ENCODE measurements at places on chromosomes 3 and 15. TPM values are rescaled to one million over a fixed set of nuclear protein-coding genes. Genes with fewer than 3 reads are reported as not detected.

TEX9 gene
- total RNA-seq = 35.2 TPM

CALML4 gene
- total RNA-seq = 17.4 TPM

MESP2 gene
- 0.47 TPM for total RNA-seq

FEZF2 gene
- not detected for total RNA-seq

CLSTN2 gene
- total RNA-seq = 12.0 TPM

TSPAN3 gene
- 245 TPM for total RNA-seq

VWA5B2 gene
- total RNA-seq = 0.25 TPM

PLA2G4D gene
- not detected for total RNA-seq

DNA sequence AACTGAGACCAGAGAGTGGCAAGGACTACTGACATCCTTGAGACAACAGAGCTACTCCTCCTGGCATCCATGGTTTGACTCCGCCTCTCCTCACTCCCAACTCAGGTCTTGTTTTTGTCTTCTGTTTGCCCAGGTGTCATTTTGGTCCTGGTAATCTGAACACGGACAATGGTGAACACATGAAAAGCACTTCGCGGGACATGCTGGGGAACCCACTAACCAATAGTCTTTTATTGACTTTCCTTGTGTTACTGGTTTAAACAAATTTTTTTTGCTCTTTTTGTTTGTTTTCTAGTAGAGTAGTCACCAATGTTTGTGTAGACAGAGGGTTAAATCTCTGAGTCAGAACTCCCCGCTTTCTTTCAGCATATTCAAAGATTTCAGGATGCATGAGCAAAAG lies 38.4 kb downstream of the LARP6 start:
- DNase-seq = no peak

GRCh38 chr15:31934821-31935220 lies 95.5 kb upstream of the CHRNA7 start:
- no peak for DNase-seq

DNA sequence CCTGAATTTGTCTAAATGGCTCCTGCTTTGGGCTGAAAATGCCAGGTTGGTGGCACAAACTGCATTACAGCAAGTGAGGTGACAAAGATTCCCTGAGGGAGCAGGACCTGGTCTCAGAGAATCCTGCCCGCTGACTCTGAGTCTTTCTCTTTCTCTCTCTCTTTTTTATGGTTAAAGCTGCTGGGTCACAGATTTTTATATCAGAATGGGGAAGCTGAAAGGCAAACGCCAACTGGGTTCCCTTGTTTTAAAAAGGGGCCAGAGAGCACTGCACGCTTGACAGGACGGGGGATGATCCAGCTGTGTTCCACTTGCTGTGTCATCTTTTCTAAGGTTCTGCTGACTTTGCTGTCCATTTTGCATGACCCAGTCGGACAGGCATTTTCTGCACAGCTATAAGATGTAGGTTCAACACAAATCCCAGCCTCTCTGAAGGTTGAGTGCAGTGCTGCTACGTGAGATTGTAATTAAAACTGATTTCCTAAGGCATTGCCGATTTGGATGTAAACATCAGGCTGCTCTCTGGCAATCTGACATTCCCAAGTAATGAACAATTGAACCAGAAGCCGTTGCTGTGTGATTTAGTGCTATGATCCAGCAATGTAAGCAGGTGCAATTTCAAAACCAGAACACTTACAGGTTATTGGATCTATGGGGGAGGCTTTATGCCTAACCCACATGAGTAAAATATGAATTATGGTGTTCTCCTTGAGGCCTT lies 25.8 kb downstream of the ARHGEF3 start:
- no peak for DNase-seq

DNA sequence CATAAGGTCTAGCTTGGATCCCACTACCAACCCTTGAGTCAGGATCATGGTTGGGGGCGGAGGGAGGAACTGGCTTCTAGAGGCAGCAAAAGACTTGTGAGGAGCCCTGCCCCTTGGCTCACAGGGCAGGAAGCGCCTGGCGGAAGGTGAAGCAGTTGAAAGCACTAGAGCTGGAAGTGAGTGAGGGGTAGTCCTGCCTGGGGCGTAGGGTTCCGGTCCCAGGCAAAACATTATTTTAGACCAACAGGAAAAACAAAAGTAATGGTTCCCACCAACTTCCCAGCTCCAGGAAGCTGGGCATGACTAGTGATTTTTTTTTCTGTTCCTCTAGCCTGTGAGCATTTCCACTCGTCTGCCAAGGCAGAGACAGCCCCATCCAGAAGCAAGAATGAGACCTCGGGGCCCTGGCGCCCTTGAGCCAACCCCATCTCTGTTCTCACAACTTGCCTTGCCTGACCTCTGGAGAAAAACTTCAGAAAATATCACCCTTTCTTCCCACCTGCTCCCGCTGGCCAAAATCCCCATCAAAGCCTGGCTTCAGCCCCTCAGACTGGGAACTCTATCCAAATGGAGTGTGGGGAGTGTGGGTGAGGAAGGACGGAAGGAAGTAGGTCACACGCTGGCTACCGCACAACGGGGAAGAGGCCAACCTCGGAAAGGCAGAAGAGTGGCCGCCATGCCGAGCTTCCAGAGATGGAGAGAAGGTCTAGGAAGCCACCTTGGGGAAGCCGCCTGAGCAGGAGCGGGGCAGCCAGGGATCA lies 57.5 kb downstream of the RBPMS2 start:
- DNase-seq = no peak

DNA sequence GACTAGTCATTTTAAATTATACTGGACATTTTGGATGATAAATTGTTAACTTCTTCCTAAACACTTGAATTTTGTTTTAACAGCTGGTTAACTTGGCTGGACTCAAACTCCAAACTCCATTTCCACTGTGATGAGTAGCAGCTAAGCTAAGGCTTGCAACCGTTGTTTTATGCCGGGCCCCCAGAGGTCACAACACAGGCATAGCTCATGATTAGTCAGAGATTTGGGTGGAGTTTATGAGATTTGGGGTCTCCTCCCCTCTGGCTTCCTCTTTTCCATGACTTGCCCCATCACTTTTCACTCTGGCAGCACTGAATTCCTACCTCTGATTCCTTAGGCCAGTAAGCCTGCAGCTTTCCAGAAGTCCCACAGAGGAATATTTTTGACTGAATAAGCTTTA lies 12.8 kb downstream of the THAP10 start:
- no peak for DNase-seq

- DNase-seq = no peak
Measured at GRCh38 chr15:68410466-68411342, 21.3 kb downstream of the ITGA11 start.

DNA sequence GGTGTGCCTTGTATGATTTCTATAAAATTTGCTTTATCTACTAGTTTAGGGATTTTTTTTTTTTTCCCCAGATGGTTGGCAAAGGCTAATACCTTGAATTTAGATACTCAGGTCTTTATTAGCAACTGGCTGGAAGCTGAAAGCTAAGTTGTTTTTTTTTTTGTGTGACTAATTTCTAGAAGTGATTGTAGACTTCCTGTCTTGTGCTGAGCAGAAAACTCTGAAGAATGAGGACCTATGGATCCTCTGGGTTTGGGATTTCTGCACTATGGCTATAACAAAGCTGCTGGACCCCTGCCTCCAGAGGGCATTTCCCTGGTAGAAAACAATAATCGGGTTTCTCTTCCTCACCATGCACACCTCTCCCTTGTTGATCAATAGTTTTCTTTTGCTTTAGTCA lies 10.0 kb downstream of the ARIH2 start:
- DNase-seq = no peak

DNA sequence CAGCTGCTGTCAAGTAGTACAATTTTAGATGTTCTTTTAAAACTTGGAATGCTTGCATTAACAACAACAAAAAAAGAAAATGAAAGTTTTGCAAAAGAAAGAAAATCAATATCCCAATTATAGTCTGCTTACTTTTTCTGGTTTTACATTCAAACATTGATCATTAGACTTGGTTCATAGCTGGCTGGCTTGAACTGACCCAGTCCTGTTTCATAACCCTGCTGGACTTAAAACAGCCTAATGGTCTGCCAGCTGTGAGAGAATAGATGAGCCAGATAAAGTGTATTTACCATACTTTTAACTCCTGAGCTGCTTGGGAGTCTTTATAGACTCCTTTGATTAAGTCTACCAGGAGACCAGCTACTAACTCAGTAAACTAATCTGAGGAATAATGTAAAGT lies 59.2 kb downstream of the PIAS1 start:
- DNase-seq = no peak

GRCh38 chr3:151269631-151270030 lies 8.7 kb downstream of the P2RY14 start:
- DNase-seq = no peak

DNA sequence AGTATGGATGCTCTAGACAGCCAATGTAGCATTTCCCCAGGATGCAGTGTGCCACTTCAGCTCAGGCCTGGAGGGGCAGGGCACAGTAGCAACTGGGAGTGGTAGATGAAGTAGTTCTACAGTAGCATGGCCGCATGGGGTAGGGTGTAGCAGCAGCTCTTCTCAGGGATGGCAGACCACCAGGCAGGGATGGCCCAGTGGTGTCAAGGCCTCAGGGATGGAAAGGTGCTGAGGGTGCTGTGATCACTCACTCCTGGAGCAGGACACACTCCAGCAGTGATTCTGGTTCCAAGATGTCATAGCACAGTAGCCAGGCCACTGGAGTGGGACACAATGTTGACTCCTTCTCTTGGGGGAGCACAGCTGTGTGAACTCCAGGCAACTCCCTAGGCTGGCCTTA lies 210.9 kb upstream of the LYSMD4 start:
- no peak for DNase-seq

GRCh38 chr3:124636101-124636862 lies 94.0 kb upstream of the UMPS start:
- peak; percentile 16 for DNase-seq

DNA sequence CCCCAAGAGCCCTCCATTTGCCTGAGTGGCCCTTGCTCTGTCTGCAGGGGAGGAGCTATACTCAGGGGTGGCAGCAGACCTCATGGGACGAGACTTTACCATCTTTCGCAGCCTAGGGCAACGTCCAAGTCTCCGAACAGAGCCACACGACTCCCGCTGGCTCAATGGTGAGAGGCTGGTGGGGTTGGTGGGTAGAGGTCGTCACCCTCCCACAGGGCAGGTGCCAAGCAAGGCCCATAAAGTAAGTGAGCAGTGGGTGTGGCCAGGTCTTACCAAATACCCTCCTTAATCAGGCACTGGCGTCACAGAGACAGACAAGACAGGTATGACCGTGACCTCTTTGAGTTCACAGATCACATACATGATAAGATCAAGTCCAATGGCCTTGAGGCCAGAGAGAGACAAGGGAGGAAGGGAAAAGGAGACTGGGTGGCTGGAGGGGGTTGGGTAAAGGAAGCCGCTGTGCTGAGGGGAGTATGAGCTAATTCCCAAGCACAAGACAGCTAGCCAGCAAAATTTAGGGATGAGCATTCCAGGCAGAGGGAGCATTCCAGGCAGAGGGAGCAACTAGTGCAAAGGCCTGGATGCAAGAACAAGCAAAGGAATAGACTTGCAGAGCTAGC lies 2.5 kb downstream of the SEMA3B start:
- no peak for DNase-seq

GRCh38 chr3:171784387-171784786 lies 25.9 kb downstream of the PLD1 start:
- no peak for DNase-seq

Measured in kidney (tissue), 22 donors.